ENCODE measurements at places on chromosomes 12 and 14.
A peak's percentile ranks its signal among the peaks of the same experiment; 100 is the strongest.

- DNase-seq, result no peak
Measured at GRCh38 chr12:53174881-53175491, 5.5 kb upstream of the ZNF740 start.

DNA sequence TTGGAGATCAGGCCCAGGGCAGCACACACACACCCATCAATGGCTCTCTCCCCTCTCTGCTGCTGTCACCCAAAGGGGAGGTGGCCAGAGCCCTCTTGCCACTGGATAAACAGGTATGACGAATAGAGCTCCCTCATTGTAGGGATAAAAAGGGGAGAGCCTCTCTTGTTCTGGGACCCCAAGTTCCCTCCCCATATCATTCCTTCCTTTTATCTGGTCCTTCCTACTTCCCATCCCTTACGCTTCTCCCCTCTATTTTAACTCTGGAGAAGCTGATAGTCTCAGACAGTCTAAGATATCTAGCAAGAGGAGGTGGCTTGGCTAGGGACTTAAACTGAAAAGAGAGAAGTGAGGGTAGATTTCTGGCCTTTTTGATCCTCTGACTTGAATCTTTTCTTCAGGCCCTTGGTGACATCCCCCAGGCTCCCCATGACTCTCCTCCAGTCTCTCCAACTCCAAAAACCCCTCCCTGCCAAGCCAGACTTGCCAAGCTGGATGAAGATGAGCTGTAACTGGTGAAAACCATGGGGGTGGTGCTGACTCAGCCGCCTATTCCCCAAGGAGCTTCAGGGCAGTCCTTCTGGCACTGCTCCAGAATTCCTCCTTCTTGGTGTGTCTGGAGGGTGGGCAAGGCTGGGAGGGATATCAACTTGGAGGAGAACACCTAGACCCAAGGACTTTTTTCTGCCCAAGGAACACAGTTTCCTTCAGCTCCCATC, 5.3 kb downstream of the ARHGEF25 start:
- DNase-seq, result no peak

DNA sequence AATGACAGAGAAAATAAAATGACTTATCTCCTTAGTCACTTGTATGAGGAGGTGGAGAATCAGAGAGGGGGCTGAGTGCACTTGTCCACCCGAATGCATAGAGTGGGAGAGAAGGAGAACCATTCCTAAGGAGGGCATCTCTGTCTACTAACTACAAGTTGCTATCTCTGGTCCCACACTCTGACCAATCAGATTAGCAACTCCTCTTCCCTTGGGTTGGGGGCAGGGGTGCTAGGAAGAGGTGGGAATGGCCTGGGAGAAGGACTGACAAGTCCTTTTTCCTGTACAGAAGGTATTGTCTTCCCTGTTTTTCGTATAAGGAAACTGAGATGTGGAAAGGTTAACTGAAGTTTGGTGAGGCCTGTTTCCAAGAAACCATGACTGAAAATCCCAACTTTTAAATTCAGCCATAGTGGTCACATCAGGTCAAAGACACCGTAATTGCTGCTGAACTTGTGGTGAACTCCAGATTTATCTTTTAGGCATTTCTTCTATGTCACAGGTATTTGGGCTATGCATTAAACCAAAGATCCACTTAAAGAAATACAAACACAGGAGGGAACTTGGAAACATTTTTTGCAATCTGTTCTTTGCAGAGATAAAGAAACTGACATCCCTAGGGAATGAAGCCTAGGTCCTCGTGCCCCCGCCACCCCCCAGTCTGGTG, 207.8 kb downstream of the CRADD start:
- DNase-seq, result no peak

DNA sequence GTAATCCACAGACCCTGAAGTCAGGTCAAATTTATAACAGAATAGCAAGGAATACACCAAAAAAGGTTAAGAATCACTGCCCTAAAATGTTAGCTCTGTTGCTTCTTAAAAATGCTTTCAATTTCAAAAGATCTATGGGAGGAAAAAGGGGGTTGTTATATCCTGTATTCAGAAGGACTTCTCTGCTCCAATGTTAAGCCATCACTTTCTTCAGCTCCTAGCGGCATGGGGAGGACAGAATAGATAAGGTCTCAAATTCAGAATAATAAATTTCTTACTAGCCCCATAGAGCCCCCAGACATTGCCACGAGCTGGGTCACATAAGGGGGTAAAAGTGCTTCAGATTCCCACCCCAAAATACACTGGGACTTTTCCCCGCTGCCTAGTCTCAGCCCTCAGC, 49.8 kb downstream of the CPM start:
- no peak for DNase-seq

GRCh38 chr12:120157678-120158077, 36.8 kb downstream of the GCN1 start:
- no peak for DNase-seq

GRCh38 chr14:88075269-88075981, 70.5 kb downstream of the GPR65 start:
- no peak for DNase-seq

- no peak for DNase-seq
Measured at GRCh38 chr14:53310412-53310811, 157.3 kb upstream of the DDHD1 start.

- DNase-seq, result no peak
Measured at GRCh38 chr14:89572596-89573398, 155.8 kb upstream of the FOXN3 start.

- no peak for DNase-seq
Measured at GRCh38 chr12:2826721-2827515, 7.9 kb downstream of the NRIP2 start.

GRCh38 chr12:19332196-19332595, 107.1 kb upstream of the AEBP2 start:
- DNase-seq, result no peak

GRCh38 chr12:115296613-115297198, 612.7 kb upstream of the TBX3 start:
- no peak for DNase-seq

- DNase-seq, result peak; percentile 14
Measured at GRCh38 chr12:40152783-40153383, 47.0 kb upstream of the SLC2A13 start.

- no peak for DNase-seq
Measured at GRCh38 chr14:23129759-23130316, 10.8 kb upstream of the CEBPE start.

DNA sequence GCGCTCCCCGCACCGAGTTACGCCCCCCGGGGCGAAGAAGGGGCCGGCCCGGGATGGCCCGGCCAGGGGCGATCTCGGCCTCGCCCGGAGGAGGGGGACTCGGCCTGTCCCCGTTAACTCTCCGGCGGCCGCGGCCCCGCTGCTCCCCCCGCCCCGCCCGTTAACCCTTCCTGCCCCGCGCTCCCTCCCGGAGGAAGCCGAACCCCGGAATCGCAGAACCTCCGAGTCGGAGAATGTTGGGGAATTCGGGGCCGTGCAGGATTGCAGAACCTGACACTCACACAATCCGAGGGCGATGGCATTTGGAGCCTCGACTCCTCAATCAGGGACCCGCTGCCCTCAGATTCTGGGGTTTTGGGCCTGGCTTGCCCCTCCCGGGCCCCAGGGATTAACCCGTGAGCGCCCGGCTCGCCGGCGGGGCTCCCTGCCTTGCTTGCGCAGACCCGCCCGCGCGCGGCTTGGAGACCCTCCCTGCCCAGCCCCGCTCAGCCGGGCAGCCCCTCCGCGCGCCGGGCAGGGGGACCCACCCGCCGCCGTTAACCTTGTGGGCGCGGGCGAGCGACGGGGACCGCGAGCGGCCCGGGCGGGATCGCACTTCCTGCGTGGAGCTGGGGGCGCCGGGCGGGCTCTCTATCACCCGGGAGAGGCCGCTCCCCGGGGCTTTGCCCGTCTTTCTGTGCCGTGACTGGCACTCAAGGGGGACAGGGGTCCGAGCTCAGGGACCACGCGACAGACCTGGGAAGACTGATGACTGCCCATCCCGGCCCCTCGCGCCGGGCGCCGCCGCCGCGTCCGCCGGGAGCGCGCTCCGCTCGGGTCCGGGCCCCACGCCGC, 18.8 kb downstream of the BEGAIN start:
- no peak for DNase-seq

GRCh38 chr14:75781096-75781495, 120.0 kb downstream of the TTLL5 start:
- no peak for DNase-seq

DNA sequence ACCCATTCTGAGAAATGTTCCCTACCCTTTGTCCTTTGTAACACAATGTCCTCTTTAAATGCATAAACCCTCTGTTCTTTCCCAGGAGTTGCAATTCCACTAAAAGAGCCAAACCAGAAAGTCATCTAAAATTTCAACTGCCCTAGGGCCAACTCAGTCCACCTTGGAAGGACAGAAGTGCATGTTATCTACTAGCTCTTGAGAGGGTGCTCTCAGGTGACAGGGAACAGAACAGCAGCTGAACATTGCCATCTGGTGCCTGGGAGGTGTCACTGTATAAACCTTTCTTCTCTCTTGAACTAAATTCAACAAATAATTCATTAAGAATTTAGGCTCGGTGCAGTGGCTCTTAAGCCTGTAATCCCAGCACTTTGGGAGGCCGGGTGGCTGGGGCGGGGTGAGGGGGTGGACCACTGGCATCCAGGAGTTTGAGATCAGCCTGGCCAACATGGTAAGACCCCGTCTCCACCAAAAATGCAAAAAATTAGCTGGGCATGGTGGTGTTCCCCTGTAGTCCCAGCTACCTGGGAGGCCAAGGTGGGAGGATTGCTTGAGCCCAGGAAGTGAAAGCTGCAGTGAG, 10.3 kb upstream of the FERMT2 start:
- peak; percentile 23 for DNase-seq

GRCh38 chr14:74645756-74646470, 33.9 kb upstream of the LTBP2 start:
- no peak for DNase-seq

GRCh38 chr12:68350753-68351152, 18.6 kb upstream of the MDM1 start:
- no peak for DNase-seq
